ENCODE measurements at places on chromosomes 6 and 20.

- no peak for DNase-seq
Observed at GRCh38 chr20:48673507-48673906, 154.3 kb downstream of the PREX1 start.

DNA sequence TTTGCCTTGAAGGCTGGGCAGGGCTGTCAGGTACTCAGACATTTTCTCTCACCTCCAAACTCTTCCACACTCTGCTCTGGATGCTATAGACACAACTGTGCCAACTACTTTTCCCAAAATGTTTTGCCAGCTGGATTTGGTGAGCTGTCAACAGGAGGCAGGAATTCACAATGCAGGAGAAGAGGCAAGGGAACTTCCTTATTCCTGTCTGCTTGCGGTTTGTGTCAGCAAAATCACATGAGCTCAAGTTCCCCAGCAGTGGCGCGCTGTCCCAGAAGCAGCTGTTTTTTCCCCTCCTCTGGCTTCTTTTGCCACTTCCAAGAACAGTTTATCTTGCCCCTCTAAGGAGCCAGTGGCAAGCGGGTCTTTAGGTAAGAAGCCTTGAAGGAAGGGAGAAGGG is 608.2 kb downstream of the PRKN start:
- DNase-seq: peak; percentile 67

GRCh38 chr6:14081126-14081525 is 36.4 kb upstream of the CD83 start:
- DNase-seq: no peak

- DNase-seq: no peak
Observed at GRCh38 chr20:62725596-62726268, 17.1 kb downstream of the NTSR1 start.

- peak; percentile 34 for DNase-seq
Observed at GRCh38 chr6:73062130-73062529, 163.2 kb downstream of the KHDC1L start.

GRCh38 chr6:125945378-125946141 is 11.0 kb upstream of the HINT3 start:
- peak; percentile 47 for DNase-seq

DNA sequence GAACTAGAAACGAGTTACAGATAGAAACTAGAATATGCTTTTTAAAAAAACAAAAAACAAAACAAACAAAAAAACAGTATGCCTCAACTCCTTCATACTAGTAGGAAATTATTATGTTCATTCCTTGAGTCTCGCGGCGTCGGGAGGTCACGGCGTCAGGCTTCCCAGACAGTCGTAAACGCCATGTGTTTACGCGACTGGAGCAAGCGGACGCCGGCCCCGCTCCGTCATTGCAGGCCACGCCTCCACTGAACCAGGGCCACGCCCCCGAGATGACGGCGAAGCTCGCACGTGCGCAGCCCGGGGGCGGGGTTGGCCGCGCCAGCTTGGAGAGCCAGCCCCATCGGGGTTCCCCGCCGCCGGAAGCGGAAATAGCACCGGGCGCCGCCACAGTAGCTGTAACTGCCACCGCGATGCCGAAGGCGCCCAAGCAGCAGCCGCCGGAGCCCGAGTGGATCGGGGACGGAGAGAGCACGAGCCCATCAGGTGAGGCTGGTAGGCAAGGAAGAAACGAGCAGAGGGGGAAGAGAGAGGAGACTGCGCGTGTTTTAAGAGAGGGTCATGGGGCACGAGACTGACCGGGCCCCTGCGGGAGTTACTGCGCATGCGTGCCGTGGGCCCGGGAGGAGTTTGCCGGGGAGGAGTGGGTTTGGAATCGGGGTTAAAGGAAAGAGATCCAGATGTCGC is at the start of gene ABCF1:
Gene ABCF1 (plus strand): TSS at position 368 of the 687 bp plus-strand sequence. CDS start 46 bp downstream, at position 414.
- peak; percentile 96 for DNase-seq

GRCh38 chr6:136511397-136511796 is 38.8 kb downstream of the MAP7 start:
- no peak for DNase-seq
